Left kidney (tissue), 8 donors: ENCODE measurements at places on chromosomes 11 and 22. TPM values are rescaled to one million over a fixed set of nuclear protein-coding genes. Genes with fewer than 3 reads are reported as not detected.

The YPEL1 gene
- polyA plus RNA-seq: 20.9 TPM

The RASGRP2 gene
- polyA plus RNA-seq: 2.6 TPM

The ZFTA gene
- 40.9 TPM for polyA plus RNA-seq

The THAP12 gene
- polyA plus RNA-seq: 96.9 TPM

The CRYAB gene
- polyA plus RNA-seq: 38.0 TPM

The KRTAP5-10 gene
- 0.53 TPM for polyA plus RNA-seq

The CLMP gene
- 34.1 TPM for polyA plus RNA-seq

The XBP1 gene
- polyA plus RNA-seq: 127 TPM

The UPK3A gene
- 1.5 TPM for polyA plus RNA-seq

The SLC25A1 gene
- 57.4 TPM for polyA plus RNA-seq

The FAM181B gene
- polyA plus RNA-seq: 2.3 TPM

The PNPLA3 gene
- 2.0 TPM for polyA plus RNA-seq
